Activated gamma-delta T cell (primary cell): ENCODE measurements at places on chromosomes 2 and 18.

GRCh38 chr18:39523281-39523680, 1957.7 kb upstream of the CELF4 start:
- no peak for DNase-seq

GRCh38 chr2:169798397-169798717, 314 bp upstream of the SSB start:
- DNase-seq, result no peak

DNA sequence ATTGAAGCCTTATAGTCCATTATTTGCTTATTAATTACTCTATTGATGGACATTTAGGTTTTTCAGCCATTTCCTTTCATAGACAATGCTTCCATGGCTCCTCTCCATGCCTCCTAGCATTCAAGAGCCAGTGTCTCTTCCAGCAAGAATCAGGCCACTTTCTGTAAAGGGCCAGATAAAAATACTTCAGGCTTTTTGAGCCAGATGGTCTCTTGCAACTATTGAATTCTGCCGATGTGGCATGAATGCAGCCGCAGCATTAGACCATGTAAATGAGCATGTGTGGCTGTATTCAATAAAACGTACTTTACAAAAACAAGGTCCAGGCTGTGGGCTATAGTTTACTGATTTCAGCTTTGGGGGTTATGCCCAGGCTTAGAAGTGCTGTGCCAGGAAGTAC, 38.5 kb downstream of the TRAF3IP1 start:
- no peak for DNase-seq

- no peak for DNase-seq
Measured at GRCh38 chr2:197081294-197081693, 154.8 kb upstream of the PGAP1 start.

DNA sequence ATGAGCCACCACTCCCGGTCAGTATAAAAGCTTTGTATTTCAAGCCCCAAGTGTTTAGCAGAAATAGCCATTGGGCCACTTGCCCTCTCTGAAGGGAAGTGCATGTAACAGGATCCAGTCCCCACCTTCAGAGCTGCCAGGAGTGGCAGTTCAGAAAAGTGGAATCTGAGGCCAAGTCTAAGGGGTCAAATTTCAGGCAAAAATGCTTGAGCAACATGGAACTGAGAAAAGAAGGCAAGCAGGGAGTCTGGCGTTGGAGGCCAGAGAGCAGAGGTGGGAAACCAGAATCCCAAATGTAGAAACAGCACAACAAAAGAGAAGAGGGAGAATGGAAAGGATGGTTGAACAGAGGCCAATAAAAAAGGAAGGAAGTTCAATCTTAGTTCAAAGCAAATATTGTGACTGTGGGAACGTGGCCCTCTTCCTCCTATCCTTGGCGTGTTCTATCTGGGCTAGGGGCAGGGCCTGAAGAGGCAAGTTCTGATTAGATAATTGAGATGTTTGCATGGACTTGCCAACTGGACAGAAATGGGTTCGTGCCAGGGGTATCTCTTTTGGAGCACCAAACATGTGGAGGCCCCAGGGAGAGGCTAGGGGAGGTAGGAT, 102.2 kb downstream of the AP1S3 start:
- DNase-seq, result no peak

DNA sequence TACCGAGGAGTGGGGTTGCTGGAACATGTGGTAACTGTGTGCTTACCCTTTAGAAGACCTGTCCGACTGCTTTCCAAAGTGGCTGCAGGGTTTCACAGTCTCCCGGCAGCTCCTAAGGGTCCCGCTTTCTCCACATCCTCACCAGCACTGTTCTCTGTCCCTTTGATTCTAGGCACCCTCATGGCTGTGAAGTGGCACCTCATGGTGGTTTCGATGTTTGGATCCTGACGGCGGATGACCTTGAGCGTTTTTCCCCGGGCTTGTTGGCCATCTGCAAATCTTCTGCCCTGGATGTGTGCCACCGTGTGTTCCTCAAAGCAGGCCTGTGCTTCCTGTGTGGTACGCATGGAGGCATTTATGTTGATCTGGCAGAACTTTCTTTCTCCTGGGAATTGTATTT, 292.5 kb upstream of the HDAC4 start:
- DNase-seq, result no peak

DNA sequence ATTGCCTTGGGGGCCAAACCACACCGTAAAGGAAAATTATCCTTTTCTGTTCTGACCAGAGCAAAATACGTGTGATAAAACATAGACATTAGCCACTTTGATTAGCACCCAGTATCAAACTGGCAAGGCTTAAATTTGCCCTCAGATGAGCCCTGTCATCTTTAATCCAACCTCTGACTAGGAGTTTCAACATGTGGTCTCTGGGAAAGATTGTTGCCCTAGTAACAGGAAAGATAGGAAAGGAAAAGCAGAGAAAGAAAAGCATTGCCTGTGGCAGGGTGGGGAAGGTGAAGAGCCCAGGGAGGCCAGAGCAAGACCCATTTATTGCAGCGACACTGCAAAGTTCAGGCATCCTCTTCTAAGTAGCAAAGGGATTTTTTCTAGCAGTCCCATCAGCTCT, 181.5 kb upstream of the SCN7A start:
- DNase-seq, result no peak

- DNase-seq, result no peak
Measured at GRCh38 chr18:58213440-58213839, 169.4 kb downstream of the NEDD4L start.

- DNase-seq, result no peak
Measured at GRCh38 chr2:189798312-189799029, 14.2 kb downstream of the PMS1 start.

DNA sequence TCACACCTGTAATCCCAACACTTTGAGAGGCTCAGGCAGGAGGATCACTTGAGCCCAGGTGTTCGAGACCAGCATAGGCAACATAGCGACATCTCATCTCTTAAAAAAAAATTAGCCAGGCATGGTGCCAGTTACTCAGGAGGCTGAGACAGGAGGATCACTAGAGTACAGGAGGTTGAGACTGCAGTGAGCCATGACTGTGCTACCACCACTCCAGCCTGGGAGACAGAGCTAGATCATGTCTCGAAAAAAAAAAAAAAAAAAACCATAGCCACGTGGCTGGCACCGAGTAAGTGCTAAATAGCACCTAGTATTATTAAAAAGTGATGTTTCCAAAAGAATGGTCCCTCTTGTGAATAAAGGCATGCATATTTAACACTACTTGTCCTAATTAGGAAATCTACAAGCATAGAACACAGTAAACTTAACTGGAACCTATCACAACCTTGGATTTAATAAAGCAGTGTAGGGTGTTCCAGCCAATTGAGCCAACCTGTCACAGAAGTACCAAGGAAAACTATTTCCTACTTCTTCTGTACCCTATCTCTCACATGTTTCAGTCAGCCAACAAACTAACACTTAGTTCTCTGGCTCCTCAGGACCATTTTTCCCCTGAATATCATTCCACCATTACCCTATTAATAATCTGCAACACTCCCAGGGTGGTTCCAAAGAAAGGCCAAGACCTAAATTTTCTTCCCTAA, 8.8 kb downstream of the RAB1A start:
- DNase-seq, result no peak
